GM23248 (cell line): ENCODE measurements at places on chromosomes 16 and 17. TPM values are rescaled to one million over a fixed set of nuclear protein-coding genes. Genes with fewer than 3 reads are reported as not detected.

Gene CACNG4
- not detected in 2 replicates for total RNA-seq

Gene RND2
- total RNA-seq, result 0.11 TPM in 1 of 2 replicates, not detected in the other

Gene KLHL10
- total RNA-seq, result 2.3 TPM in 1 of 2 replicates, not detected in the other

Gene TEKT5
- total RNA-seq, result not detected in 2 replicates

Gene IRF8
- not detected in 2 replicates for total RNA-seq

Gene FOXC2
- 0.51 and 1.2 TPM in 2 replicates for total RNA-seq

Gene ICAM2
- 0.97 and 3.4 TPM in 2 replicates for total RNA-seq

Gene KCNH6
- total RNA-seq, result not detected in 2 replicates

Gene NDUFAB1
- 78.9 and 118 TPM in 2 replicates for total RNA-seq

DNA sequence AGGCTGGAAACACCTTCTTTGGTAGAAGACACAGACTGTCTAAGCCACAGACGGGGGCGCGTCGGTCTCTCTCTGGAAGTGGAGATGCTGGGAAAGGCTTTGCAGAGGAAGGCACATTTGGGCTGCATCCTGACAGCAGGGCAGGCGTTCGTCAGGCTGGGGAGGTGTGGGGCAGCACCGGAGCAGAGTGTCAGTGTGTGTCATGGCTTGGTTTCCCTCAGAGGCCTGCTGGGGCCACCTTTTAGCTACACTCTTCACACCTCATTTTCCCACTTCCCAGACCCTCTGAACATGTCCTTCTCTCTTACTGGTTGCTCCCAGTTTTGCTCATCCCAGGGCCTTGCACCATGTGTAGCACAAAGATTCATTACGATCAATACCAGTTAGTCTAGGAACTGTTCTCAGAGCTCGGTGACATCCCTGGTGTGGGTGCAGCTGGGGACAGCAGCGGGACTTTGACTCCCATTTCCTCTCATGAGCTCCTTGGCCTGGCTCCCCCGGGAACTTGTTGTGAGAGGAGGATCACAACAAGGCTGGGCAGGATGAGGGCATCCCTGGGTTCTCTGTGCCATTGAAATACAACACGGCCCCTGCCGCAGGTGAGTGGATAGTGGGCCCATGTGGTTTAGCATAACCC is 33.1 kb downstream of the SMARCE1 start:
- no peak for DNase-seq

- no peak for DNase-seq
Observed at GRCh38 chr17:29596811-29597210, 3.9 kb downstream of the ANKRD13B start.

GRCh38 chr17:8125947-8126490 is 2.1 kb upstream of the HES7 start:
- DNase-seq, result no peak

DNA sequence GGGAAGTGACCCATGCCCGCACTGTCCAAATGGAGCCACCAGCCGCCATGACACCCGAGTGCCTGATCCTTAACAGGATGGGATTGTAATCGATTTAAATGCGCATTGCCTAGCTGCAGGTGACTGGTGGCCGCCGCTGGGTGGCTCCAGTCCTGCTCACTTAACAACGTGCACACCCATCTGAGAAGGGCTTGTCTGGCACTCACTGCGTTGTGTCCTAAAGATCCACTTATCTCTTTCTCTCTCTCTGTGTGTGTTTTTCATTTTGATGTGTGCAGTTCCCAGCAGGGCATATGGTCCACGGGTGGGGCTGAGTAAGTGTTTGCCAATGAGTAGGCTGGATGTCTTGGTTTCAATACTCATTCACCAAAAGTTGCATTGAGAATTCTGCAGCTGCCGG is 80.6 kb downstream of the IRF8 start:
- DNase-seq, result no peak

GRCh38 chr17:80941743-80942422 is 49.8 kb upstream of the CHMP6 start:
- DNase-seq, result peak; percentile 80

DNA sequence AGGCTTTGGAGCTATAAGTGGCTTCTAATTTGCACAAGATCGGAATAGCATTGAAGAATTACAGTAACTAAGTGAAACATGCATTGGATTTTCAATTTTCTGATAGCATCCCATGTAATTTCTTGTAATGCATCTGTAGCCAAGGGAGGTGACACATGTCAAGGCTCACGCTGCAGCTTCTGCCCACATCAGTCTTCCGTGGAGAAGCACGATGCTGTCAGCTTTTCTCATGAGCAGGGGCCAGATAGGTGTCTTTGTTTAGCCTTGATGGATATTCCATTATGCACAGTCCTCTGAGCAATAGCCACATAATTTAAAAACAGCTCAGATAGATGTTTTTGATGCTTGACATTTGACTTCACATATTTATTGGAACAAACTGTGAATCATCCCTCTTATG is 1046.9 kb upstream of the EEF2KMT start:
- DNase-seq, result no peak

DNA sequence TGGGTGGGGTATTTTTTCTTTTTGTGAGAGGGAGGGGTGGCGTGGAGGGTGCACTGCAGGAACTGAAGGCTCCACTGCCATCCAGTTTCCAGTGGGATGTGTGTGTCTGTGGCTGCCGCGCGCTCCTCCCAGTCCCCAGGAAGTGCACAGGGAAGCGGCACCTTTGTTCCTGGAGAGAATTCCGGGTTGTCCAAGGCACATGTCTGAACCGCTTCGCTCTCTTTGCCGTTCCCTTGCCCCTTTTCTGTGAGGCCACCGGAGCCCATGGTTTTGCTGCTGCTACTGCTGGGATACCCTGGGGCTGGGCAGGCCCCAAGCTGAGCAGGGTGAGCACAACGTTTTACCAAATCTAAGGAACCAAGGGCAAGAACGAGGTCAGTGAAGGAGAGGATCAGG is 19.5 kb downstream of the ACSF3 start:
- DNase-seq, result no peak

GRCh38 chr17:35653619-35654361 is 66.7 kb downstream of the AP2B1 start:
- DNase-seq, result no peak

DNA sequence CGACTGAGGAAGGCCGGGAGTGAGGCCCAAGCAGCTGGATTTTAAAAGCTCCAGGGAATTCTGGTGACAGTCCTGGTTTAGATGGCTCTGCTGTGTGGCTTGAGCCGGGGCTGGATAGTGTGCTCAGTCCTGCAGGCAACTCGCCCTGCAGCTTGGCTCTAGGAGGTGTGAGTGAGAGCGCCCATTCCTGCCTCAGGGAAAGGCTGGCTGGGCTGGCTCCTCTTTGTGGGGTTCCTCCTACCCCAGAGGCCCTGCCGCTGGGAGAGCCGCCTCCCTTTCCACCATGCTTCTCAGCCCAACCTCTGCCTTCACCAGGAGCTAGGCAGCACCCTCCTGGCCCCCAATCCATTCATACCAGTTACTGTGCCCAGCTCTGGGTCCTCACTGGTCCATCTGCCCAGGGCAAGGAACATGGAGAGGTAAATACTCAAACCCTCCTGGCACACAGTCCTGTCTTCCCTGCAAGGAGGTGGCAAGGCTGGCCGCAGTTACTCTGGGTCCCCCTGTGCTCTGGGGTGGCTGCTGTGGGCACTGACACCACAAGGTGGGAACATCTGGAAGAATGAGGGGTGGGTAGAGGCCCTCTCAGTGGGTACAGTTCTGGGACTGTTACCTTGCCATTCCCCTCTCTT is 47.1 kb downstream of the VAC14 start:
- no peak for DNase-seq

GRCh38 chr16:4239682-4240175 is 2.2 kb downstream of the SRL start:
- no peak for DNase-seq

DNA sequence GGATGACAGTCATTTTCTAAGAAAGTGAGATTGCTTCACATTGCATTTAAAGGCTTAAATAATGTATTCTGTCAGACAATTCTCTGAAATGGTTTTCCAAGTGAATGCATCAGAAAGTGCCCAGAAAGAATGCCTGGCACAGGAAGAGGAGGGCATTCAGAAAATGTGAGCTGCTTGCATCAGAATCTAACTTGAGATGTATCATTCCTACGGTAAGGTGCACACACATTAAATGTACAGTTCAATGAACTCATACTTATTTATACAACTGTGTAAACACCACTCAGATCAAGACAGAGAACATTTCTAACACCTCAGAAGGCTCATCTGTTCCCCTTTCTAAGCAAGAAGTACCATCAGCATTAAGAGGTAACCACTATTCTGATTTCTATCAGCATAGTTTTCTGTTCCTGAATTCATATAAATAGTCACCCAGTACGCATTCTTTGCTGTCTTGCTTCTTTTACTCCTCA is 638.0 kb downstream of the MAF start:
- no peak for DNase-seq

GRCh38 chr17:30519707-30520106 is 42.5 kb downstream of the GOSR1 start:
- peak; percentile 95 for DNase-seq

DNA sequence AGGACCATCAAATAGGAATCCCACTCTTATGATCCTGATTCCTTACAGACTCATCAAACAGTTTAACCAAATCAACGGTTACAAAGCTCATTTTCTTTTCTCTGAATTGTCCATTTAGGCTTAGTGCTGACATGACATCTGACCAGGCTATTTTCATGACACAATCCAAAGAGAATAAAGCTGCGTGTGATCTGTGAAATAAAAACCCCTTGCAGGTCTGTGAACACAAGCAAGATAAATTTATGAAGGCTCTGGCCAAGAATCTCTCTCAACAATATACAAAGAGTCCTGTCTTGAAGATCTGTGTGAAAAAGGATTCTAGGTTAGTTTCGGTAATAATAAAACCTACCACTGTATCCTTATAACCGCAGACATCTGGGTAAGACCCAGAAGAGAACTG is 22.0 kb downstream of the COG1 start:
- DNase-seq, result no peak

- peak; percentile 75 for DNase-seq
Observed at GRCh38 chr17:65268832-65269231, 131.7 kb downstream of the RGS9 start.

DNA sequence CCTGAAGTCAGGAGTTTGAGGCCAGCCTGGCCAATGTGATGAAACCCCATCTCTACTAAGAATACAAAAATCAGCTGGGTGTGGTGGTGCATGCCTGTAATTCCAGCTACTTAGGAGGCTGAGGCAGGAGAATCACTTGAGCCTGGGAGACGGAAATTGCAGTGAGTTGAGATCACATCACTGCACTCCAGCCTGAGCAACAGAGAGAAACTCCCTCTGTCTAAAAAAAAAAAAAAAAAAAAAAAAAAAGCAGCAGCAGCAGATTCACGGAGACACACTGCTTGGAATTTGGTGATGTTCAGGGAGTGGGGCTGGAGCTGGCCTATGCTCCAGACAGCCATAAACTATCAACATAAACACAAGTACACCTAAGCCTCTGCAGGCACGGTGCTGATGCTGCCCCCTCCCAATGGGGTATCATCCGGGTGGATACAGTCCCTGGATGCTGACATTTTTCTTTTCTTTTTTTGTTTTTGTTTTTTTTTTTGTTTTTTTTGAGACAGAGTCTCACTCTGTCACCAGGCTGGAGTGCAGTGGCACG is 39.6 kb upstream of the RHOT1 start:
- DNase-seq, result peak; percentile 37

DNA sequence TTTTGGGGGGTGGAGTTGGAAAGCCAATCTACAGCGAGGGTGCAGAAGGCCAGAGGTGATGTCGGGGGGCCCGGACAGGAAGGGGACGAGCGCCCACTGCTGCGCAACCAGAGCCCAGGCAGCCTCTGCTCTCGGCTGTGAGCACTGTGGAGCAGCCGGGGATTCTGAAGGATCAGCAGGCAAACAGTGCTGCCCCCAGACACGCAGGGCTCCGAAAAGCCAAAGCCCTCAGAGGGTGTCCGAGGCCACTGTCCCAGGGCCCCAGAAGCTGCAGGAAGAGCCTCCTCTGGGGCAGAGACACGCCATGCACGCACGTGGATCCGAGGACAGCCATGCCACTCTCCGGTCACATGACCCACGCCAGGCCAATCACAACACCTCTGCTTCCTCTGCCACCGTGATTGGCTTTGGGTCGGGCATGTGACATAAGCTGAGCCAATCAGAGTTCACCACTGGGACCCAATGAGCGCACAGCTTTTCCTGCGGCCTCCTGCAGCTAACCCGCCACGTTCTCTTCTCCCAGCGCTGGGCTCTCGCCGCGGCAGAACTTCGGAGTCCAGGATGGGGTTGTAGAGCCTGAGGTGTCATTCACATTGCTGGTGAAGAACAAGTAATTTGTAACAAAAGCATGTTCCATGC is 40.7 kb downstream of the ACTG1 start:
- DNase-seq, result peak; percentile 97

- DNase-seq, result peak; percentile 92
Observed at GRCh38 chr17:80575057-80575875, 30.6 kb downstream of the RPTOR start.

DNA sequence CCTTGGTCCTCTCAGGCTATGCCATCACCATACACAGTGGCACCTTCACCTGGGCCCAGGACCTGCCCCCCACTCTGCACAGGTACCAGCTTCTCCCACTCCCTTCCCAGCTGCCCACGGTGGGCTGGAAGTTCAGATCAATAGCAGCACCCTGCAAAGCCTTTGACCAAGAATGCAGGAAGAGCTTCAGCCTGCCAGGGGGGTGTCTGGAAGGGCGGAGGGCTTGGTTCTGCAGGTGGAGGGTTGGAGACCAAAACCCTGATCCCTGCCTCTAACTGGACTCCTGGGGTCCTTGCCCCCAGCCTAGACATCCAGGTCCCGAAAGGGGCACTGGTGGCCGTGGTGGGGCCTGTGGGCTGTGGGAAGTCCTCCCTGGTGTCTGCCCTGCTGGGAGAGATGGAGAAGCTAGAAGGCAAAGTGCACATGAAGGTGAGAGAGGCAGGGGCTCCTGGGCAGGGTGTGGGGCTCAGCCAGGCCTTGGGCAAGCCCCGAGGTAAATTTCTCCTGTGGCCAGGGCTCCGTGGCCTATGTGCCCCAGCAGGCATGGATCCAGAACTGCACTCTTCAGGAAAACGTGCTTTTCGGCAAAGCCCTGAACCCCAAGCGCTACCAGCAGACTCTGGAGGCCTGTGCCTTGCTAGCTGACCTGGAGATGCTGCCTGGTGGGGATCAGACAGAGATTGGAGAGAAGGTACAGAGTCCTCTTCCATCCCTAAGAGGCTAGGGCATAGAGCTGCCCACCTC is 34.3 kb downstream of the ABCC3 start:
- no peak for DNase-seq

- DNase-seq, result no peak
Observed at GRCh38 chr17:36507266-36507665, 20.8 kb downstream of the ZNHIT3 start.
